Upper lobe of left lung (tissue), 6 donors: ENCODE measurements at places on chromosomes 11 and 22. TPM values are rescaled to one million over a fixed set of nuclear protein-coding genes. Genes with fewer than 3 reads are reported as not detected.

DNA sequence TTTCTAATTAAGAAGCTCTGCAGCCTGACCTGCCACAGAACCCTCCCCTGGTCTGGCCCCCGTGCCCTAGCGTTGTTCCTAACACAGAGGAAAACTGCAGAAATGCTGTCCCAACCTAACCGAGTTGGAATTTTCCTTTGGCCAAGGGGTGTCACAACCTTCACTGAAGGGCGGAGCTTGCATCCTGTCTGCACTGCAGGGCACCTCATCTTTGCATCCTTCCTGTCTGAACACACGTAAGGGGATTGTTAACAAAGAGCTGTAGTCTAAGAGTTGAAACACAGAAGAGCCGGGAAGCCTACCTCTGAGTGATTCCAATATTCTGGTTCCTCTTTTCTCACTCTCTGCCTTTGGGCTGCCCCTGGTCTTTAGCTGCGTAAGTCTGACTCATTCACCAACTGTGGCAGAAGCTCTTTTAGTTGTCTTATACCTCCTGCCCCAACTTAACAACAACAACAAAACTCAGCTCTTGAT lies 1.6 kb downstream of the DIXDC1 start:
- no peak overlapping the region for H3K27ac ChIP-seq
- H3K27me3 ChIP-seq: no peaks in the 10 kb centered on the region
- no peak for DNase-seq
- no peaks in the 10 kb centered on the region for H3K36me3 ChIP-seq
- H3K4me3 ChIP-seq: no peak overlapping the region
- peaks cover 33% of the 10 kb centered on the region for H3K4me1 ChIP-seq

OR8D4 gene
- total RNA-seq: not detected

MCM5 gene
- 9.8 TPM for total RNA-seq

DNA sequence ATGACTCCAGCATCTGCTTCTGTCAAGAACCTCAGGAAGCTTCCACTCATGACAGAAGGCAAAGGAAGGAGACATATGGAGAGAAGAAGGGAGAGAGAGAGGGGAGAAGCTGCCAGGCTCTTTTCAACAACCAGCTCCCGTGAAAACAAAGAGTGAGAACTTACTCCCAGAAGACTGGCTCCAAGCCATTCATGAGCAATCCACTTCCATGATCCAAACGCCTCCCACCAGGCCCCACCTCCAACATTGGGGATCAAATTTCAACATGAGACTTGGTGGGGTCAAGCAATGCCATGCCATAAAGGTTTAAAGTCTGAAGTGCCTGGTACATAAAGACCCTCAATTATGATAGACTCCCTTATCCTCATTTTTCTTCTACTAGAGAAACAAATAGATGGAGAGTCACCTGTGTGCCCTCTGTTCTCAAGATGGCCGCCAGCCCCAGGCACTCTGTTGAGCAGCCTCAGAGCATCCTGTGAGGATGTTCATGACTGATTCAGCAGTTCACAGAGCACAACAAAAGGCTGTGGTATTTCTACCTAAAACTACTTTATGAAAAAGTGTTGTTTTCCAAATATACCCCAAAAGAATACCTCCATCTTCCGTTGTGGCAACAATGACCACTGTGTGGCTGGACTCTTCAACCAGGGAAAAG lies 69.0 kb upstream of the CRTAM start:
- H3K4me1 ChIP-seq: no peaks in the 10 kb centered on the region
- no peak overlapping the region for H3K4me3 ChIP-seq
- H3K36me3 ChIP-seq: no peaks in the 10 kb centered on the region
- DNase-seq: no peak

DNA sequence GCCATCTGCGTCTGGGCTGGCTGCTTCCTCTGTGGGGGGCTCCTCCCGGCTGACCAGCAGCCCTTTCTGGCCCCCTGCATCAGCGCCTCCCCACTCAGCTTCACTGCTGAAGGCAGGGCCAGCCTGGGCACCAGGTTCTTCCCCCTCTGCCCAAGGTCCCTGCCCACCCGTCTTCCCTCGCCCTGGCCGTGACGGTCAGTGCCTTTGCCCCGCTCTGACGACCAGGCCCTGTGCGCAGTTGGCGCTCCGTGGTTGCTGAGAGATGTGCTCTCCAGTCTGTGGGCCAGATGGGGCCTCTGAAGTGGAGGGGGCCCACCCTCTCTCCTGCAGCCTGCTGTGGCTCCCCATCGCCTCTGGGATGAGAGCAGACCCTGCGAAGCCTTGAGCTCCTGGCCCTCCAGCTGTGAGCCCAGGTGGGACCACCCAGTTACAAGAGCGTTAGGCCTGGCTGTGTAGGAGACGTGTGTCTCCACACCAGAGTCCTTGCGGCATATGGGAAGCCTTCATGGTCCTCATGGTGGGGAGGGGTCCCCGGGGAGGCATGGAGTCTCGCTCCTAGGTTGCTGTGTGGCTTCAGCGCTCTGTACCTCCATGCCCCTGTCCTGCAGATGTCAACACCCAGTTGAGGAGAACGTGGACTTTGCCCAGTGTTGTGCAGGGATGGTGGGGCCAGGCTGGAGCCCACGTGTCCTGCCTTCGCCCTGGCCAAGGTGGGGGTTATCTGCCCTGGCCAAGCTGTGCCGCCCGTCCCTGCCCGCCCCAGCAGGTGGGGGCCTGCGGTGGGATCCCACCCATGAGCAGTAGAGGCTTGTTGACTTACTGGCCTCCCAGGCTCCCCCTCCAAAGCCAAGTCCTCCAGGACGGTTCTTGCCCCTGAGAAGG lies 14.2 kb downstream of the LRP5 start:
- no peak for DNase-seq
- H3K27me3 ChIP-seq: no peaks in the 10 kb centered on the region
- no peak overlapping the region for H3K4me3 ChIP-seq
- H3K27ac ChIP-seq: peak overlapping the region; percentile 40
- H3K36me3 ChIP-seq: no peaks in the 10 kb centered on the region
